ENCODE measurements at places on chromosomes 7 and 10. TPM values are rescaled to one million over a fixed set of nuclear protein-coding genes. Genes with fewer than 3 reads are reported as not detected.

The KCNMA1 gene
- 9.3 TPM for total RNA-seq

DNA sequence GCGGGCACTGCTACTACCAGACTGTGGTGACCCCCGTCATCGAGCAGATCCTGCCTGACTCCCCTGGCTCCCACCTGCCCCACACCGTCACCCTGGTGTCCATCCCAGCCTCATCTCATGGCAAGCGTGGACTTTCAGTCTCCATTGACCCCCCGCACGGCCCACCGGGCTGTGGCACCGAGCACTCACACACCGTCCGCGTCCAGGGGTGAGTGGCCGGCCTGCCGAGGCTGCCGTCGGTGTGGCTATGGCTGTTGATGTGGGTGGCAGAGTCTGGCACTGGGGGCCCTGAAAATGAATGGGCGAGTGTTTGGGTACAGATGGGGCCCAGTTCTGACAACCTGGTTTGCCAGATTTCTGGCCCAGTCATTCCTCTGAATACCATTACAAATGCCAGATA lies 15.4 kb downstream of the LIMK1 start:
- no peak for DNase-seq

DNA sequence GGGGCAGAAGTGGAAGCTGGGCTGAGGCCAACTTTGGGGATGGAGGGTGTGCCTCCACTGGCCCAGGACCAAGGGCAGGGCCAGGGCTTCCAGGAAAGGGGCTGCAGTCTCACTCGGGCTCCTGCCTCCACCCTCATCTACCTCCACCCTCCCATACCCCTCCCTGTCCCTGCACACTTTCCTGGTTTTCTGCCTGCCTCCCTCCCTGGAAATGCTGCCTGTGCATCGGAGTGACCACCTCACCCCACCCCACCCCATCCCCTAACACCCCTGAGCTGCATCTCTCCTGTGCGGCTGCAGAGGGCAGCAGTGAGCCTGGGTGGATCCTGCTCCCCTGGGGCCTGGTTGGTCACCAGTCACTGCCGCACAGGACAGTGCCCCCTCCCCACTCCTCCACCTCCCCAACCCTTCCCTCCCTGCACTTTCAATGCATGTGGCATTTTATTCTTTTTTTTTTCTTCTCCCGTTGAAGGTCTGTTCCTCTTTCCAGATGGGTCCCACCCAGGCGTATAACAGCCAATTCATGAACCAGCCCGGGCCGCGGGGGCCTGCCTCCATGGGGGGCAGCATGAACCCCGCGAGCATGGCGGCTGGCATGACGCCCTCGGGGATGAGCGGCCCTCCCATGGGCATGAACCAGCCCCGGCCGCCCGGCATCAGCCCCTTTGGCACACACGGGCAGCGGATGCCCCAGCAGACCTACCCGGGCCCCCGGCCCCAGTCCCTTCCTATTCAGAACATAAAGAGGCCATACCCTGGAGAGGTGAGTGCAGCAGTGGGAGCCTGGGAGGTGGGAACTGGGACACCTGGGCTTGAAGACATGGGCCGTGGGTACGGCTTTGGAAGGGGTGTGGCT lies 54.1 kb upstream of the PPIF start:
- no peak for DNase-seq

DNA sequence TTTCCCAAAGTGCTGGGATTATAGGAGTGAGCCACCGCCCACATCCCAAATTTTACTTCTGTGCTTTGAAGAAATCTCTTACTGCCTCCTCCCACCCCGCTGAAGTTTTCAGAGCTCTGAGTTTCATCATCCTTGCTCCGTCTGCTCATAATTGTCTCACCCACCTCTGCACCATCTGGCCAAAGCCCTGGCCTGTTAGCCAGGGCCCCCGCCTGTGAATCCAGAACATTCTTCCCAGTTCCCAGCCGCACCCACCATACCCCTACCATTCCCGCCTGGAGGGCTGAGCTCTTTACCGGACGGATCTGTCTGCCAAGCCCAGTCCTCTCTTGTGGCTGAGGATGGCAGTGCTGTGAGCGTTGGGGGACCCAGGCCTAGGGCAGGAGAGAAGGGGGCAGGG lies 14.5 kb downstream of the SSC4D start:
- no peak for DNase-seq

The SPDYE6 gene
- total RNA-seq = not detected

DNA sequence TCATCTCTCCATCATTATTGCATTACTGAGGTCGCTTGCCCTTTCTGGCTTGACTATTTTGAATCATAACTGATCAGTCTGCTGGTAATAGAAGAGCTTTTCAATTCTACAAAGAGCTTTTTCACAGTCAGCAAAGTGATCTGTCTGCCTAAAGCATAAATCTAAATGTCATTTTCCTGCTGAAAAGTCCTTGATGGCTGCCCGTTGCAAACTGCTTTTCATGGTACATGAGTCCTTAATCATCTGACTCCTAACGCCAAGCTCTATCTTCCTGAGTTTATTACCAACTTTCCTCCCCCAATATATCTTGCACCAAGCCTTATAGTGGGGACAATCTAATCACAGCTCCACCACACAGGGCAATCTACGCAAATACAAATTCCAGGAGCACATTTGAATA lies 39.8 kb downstream of the THSD7A start:
- no peak for DNase-seq

GRCh38 chr7:28686418-28686800 lies 271.7 kb downstream of the TRIL start:
- DNase-seq = no peak

The NRAP gene
- not detected for total RNA-seq

DNA sequence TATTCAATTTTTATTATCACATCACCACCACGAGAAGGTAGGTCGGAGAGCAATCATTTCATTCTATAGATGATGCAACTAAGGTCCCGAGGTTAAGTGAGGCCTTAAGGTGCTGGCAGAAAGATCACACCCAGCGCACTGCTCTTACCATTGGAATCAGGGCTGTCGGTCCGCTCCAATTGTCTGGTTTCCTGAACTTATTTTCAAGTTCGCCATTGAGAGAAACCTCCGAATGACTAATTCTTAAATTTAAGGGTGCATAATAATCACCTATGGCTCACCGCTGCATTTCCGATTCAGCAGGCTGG lies 625 bp upstream of the GSTO2 start:
- DNase-seq = no peak

- no peak for DNase-seq
These were observed 75.9 kb downstream of the BUB3 start for GRCh38 chr10:123229927-123230630.

GRCh38 chr10:110617425-110618229 lies 26.5 kb upstream of the RBM20 start:
- DNase-seq = no peak

GRCh38 chr7:50782375-50783208 lies at the start of gene GRB10:
TSS of gene GRB10 (minus strand) at chr7:50782896. CDS start at chr7:50732322, 50,574 bp downstream.
- DNase-seq = no peak
